ENCODE measurements at places on chromosomes 2 and 18.
A peak's percentile ranks its signal among the peaks of the same experiment; 100 is the strongest.

- no peak for DNase-seq
Measured at GRCh38 chr18:41999751-42000150, 44.7 kb downstream of the PIK3C3 start.

- no peak for DNase-seq
Measured at GRCh38 chr2:20638646-20639430, 12.1 kb downstream of the HS1BP3 start.

DNA sequence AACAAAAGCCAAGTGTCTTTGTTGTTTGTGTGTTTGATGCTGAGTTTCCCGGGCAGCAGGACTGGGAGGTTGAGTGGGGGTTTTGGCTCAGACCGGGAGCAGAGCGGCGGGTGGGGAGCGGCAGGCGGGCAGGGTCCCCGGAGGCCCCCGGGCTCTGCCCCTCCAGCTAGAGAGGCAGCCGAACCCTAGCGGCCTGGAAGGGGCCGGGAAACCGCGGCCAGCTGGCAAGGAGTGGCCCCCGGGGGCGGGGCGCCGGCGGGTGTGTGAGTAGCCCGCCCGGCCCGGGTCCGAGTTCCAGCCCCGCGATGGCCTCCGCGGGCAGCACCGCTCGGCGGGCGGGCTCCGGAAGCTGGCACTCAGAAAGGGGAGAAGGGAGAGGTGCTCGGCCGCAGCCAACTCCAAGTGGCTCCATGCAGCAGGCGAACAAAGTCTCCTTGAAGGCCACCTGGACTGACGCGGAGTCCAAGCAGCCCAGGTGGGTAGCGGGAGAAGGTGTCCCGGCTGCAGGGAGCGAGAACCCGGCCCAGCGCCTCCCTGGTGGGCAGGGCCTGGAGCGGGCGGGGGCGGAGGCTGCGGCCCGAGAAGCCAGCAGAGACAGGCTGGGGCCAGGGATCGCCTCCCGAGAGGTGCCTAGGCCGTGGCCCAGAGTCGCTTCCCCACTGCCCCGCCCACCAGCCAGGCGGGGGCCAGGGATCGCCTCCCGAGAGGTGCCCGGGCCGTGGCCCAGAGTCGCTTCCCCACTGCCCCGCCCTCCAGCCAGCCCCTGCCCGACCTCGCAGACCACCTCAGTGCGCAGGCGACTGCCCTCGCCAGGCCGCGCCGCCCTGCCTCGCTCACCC is at the start of gene ANKRD53:
TSS of gene ANKRD53 (plus strand) at position 290 of the 839 bp plus-strand sequence. CDS start at position 306, 16 bp downstream.
- DNase-seq: peak; percentile 87

GRCh38 chr2:233280114-233280693 is 27.4 kb upstream of the SAG start:
- DNase-seq: no peak

GRCh38 chr2:112881217-112881985 is 29.6 kb upstream of the IL37 start:
- DNase-seq: no peak

DNA sequence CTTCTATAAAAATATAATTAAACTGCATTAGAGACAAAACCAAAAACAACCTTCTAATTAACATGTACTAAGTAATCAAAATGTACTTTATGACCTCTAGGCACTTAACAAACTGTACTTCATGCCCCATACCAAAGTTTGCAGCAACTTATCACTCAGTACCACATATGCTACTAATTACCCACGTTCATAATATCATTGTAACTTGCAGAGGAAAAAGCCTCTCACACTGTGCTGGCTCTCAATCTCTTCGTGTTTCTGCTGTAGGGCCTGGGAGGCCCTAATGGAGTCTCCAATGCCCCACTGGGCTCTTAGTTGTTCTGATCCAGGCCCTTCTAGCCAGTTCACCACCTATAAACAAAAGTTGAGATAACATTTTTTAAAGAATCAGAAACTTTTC is 82.1 kb upstream of the CCDC141 start:
- DNase-seq: no peak

GRCh38 chr18:21759836-21760235 is 19.2 kb downstream of the MIB1 start:
- no peak for DNase-seq

GRCh38 chr2:72991980-72992733 is 74.8 kb downstream of the EMX1 start:
- no peak for DNase-seq

DNA sequence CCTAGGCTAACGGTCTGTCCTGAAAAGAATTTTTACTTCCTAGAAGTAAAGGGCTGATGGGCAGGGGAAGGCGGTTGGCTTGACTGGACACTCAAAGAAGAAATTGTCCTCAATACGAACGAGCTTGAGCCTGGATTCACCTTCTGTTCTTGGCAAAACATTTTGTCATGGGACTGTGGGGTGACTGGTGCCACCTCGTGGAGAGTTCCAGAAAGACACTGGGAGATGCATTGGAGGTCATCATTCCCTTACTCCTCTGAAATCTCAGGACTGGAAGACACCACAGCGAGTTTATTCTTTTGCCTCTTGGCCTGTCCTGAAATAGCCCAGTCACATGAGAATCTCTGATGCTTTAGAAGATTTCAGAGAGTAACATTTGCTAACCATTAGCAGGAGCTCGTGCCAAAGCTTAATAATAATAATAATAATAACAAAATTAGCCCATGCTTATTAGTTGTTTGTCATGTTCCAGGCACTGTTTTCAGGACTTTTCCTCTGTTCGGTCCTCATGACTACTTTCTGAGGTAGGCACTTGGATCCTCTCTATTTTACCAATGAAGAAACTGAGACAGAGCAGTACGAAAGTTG is 44.5 kb downstream of the TMEM182 start:
- DNase-seq: peak; percentile 74

GRCh38 chr2:5374762-5375161 is 317.4 kb upstream of the SOX11 start:
- DNase-seq: no peak

DNA sequence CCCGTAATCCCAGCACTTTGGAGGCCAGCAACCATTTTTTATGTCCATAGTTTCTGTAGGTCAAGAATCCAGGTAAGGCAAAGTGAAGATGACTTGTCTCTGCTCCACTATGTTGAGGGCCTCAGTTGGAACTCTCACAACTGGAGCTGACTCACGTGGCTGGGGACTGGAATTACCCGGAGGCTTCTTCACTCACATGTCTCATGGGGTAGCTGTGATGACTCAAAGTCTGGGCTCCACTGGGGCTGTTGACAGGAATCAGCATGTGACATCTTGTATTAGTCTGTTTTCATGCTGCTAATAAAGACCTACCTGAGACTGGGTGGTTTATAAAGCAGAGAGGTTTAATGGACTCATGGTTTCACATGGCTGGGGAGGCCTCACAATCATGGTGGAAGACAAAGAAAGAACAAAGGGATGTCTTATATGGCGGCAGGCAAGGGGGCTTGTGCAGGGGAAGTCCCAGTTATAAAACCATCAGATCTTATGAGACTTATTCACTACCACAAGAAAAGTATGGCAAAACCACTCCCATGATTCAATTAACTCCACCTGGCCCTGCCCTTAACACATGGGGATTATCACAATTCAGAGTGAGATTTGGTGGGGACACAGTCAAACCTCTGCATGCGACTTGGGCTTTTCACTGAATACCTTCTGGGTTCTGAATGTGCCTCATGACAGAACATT is 7.8 kb upstream of the PPP1R1C start:
- no peak for DNase-seq

DNA sequence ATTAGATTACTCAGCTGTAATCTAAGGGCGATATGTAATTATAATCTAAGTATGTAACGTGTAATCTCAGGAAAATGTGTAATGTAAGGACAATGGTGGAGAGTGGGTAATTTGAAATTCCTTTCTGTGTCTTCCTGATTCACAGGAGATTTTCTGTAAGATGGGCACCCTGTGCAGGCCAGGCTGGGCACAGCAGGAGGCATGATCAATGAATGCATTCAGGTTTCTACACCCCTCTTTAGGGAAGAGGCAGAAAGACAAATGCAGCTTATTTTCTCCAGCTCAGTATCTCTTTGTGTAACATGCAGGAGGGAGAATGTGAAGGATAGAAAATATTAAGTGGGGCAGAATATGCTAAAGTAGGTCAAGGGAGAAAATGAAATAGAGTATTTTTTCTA is 320.1 kb downstream of the PIK3C3 start:
- no peak for DNase-seq

GRCh38 chr2:188931361-188931760 is 42.8 kb upstream of the COL3A1 start:
- DNase-seq: no peak

- DNase-seq: no peak
Measured at GRCh38 chr18:26004832-26005231, 85.6 kb downstream of the SS18 start.

DNA sequence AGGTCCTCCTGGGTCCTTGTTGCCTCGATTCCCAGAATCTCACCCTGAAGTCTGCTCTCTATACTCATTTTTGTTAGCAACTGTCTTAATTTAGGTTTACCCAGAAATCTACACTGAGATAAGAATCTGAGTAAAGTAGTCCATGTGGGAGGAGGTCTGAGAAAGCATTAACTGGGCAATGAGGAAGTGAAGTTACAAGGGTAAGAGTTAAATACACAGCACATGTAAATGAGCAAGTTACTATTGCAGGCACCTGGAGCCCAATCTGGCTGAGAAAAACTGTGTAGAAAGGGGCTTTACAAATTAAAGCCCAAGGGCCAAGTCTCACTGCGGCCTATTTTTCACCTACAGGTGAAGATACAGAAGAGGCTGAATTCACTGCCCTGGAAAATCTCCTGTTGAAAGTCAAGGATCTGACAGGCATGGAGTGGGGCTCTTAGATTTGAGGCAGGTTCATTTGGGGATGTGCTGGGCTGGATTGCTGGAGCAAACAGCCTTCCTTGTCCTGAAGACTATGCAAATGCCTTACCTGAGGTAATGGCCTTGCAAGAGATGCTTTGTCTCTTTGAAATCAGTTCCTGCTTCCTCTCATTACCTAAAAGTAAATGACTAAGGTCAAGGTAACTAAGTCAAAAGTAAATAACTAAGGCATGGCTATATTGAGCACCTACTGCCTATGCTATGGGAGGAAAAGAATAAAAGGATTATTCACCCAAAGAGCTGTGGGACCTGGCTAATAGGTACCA is 84.4 kb upstream of the DYNAP start:
- no peak for DNase-seq

DNA sequence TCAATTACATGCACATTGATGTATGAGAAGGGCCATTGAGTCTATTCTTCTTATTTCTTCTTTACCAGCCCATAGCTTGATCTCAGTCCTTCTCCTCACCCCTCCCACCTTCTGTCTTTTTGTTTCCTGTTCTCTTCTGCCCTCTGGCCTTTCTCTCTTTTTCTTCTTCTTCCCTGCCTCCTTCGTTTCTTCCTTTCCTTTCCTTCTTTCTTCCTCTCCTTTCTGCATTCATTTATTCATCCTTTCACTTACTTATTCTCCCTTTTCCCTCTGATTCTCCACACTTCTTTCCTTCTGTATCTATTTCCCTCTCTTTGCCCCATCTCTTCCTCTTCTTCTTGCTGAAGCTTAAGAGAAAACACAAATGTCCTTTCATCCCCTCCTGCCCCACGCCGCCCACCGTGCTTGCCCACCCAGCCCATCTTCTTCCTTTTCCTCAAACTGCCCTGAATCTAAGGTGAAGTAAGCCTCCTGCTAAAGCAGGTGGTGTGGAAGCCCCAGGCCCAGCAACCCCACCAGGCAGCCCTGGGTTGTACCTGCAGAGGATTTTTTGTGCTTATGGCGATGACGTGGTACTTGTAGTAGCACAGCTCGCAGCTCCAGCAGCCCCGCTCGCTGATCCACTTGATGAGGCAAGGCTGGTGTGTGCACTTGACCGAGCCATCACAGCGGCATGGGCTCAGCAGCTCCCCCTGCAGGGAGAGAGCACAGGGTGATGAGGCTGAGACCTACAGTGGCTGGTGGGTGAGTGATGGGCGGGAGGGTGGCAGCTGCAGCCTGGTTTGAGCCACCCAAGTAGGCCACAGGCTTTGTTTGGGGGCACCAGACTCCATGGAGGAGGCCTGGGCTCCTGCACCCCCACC is 89.0 kb downstream of the MARCHF4 start:
- DNase-seq: peak; percentile 65

- DNase-seq: no peak
Measured at GRCh38 chr2:22843919-22844537, 541.0 kb upstream of the KLHL29 start.

- DNase-seq: no peak
Measured at GRCh38 chr2:131067465-131068125, 25.7 kb downstream of the FAM168B start.

- DNase-seq: peak; percentile 21
Measured at GRCh38 chr2:27717070-27717795, 53.5 kb downstream of the SLC4A1AP start.

GRCh38 chr2:100077456-100077855 is 64.9 kb downstream of the AFF3 start:
- no peak for DNase-seq

DNA sequence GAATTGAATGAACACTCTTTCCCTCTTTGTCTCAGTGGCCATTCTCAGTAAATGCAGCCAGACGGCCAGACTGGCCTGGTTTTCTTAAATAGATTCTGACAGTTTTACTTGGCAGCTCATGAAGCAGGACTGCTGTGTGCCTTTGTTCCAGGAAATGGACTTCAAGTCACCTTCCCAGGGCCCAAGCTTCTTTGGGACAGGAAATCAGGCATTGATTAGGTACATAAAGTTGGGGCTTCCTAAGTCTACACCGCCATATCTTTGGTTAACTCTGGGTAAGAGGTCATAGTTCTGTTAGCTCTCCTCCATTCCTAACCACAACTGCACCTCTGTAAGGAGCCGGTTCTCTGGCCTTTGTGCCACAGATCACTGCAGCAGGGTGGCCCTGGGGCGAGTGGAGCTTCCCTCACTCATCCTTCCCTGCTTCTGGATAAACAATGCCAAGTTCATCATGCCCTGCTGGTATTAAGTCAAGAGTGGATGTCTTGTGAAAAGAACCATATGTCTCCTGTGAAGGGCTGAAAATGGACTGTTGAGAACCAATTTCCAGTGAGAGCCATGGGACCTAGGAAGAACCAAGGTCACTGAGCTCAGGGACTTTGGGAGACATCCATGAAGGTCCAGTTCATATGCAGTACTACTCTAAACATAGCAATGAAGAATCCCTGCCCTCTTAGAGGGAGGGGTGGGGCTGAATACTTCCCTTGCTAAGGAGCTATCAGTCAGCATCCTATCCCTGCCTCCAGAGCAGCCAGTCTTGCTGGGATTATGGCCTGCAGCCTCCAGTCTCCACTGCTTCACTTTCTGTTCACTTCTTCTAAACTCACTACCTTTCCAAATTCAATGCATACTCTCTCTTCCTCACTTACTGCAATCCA is 122.6 kb upstream of the XPO1 start:
- DNase-seq: no peak

DNA sequence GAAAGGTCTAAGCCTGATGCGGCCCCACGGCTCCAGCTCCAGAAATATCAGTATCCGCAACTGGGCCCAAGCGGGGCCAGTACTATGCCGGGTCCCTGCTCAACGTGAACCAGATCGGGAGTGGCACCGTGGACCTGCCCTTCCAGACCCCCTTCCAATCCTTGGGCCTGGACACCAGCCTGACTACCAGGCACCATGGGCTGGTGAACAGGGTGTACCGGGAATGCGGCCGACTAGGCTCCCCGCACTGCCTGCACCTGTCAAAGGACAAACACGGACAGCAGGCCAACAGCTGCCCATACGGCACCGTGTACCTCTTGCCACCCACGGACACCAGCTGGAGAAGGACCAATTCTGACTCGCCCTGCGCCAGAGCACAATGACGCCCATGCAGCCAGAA is 1196.9 kb upstream of the CHAC2 start:
- no peak for DNase-seq
